Hematopoietic multipotent progenitor cell (in vitro differentiated cells): ENCODE measurements at places on chromosomes 5 and 9. TPM values are rescaled to one million over a fixed set of nuclear protein-coding genes. Genes with fewer than 3 reads are reported as not detected.

DMRT3 gene
- total RNA-seq: under 0.01 TPM

CTNND2 gene
- total RNA-seq: not detected

NTNG2 gene
- total RNA-seq: 22.1 TPM

CANX gene
- total RNA-seq: 149 TPM

ARL14EPL gene
- not detected for total RNA-seq

IL9 gene
- not detected for total RNA-seq

NEURL1B gene
- 18.3 TPM for total RNA-seq

SNCB gene
- total RNA-seq: not detected
